ENCODE measurements at places on chromosomes 11 and 22.

DNA sequence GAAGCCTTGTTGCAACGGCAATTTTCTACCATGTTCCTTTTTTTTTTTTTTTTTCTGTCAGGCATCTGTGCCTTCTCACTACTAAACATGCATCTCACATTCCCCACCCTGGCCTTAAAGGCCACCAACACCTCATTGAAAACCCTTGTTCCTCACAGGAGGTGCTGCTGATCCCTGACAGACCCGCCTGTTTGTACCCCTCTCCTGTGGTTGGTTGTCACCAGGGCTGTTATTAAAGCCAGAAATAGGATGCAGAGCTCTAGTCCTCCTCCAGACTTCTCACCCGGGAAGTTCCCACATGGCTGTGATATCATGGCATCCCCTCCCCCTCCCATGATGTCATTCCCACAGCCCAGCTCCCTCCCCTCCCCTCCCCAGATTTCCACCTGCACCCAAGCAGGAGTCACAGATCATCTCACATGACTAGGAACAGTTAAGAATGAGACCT is 302.8 kb upstream of the NCAM1 start:
- no peak for DNase-seq

GRCh38 chr11:13339195-13340153 is 61.9 kb downstream of the BMAL1 start:
- peak; percentile 92 for DNase-seq

DNA sequence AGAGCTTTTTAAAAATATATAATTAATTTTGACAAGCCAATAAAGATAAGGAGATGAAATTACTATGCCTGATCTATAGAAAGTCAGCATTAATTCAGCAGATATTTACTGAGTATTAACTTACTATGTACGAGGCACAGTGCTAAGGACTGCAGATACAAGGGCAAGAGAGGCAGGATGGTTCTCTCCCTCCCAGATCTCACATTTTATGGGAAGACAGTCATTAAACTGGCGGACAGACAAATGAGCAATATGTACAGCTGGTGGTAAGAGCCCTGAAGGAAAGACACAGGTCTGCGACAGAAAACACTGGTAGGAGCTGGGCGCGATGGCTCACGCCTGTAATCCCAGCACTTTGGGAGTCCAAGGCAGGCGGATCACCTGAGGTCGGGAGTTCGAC is 36.8 kb downstream of the MCHR1 start:
- DNase-seq = no peak

GRCh38 chr11:57410287-57410686 is 16.6 kb downstream of the SLC43A3 start:
- DNase-seq = peak; percentile 52

GRCh38 chr11:16618431-16618830 is 120.0 kb upstream of the C11orf58 start:
- DNase-seq = no peak

GRCh38 chr11:75272821-75273301 is 32.3 kb downstream of the TPBGL start:
- DNase-seq = no peak

DNA sequence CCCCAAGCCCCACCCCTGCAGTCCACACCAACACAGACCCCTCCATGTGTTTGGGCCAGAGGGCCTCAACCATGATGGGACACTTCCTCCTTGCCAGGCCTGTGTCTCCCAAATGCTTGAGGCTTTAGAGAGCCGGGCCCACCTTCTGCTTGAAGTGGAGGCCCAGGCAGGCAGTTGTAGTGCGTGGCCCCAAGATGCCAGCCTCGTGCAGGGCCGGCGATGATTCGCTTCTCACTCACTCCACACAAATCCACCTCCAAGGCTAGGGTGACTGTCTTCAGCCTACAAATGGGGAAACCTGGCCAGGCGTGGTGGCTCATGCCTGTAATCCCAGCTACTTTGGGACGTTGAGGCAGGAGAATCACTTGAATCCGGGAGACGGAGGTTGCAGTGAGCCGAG is 5.7 kb downstream of the PRR5 start:
- no peak for DNase-seq

DNA sequence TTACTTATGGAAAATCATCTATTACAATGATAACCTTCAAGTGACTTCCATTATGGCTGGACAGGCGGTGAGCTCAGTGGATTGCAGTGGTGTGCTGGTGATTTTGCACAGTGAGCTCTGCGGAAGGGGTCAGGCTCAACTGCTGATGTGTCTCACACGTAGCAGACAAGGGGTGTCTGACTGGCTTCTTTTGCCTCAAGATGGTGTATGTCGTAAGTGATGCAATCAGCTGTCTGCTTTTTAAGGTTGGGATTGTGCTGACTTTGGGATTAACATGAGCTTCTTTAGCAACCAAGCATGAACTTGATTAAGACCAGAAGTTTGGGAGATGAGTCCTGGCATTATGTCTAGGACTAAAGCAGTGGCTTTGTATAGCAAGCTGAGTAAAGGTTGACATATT is 49.5 kb downstream of the POLD3 start:
- no peak for DNase-seq

GRCh38 chr11:36777311-36777710 is 179.3 kb upstream of the RAG2 start:
- DNase-seq = no peak

GRCh38 chr11:95516175-95516574 is 273.4 kb downstream of the FAM76B start:
- no peak for DNase-seq

DNA sequence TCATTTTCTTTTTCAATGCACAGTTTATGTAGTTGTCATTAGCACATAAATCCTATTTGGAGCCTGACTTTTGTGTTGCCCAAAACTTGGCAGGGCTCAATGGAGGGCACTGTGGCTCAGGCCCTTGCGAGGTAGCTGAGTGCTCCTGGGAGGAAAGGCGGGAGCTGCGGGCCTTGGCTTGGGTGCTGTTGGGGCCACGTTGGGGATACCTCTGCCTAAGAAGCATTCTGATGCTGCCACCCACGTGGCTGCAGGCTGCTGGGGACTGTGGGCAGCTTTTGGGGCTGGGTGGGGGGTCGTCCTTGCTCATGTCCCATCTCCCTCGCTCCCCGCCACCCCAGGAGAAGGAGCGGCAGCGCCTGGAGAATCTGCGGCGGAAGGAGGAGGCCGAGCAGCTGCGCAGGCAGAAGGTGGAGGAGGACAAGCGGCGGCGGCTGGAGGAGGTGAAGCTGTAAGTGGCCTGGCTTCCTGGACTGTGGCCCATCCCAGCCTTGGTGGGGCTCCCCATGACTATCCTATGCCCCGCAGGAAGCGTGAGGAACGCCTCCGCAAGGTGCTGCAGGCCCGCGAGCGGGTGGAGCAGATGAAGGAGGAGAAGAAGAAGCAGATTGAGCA is 20.9 kb downstream of the INCENP start:
- DNase-seq = no peak

DNA sequence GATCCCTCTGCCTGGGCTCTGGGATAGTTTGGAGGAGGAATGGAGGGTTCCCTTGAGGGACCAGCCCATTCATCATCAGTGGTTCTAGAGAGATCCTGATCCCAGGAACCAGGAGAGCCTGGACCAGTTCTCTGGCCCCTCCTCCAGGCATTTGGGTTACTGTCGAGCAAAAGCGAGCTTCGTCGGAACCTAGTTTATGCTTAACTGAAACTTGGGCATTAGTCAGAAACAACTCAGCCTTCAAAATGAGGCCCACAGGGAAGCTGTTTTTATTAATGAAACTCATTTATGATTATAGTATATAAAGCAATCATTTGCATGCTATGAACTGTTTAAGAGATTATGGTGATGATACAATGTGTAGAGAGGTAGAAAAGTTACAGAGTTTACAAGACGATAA is 61.4 kb downstream of the LIF start:
- DNase-seq = no peak

DNA sequence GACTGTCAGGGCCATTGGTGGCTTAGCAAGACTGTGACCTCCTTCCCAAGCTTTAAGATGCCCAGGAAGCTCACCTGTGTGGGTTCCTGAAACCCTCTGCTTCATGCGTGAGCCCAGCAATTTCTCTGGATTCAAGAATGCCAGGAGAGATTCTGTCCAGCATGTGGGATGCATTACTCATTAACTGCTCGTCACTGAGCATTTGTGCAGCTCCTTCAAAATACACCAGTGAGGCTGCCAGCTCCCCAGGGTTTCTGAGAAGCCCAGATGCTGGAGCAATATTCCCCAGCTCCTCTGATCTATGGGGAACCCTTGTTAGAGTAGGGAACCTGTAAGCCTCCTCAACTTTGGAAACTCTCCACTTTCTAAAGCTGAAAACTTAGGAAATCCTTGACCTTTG is 126.5 kb downstream of the CHST1 start:
- DNase-seq = no peak

DNA sequence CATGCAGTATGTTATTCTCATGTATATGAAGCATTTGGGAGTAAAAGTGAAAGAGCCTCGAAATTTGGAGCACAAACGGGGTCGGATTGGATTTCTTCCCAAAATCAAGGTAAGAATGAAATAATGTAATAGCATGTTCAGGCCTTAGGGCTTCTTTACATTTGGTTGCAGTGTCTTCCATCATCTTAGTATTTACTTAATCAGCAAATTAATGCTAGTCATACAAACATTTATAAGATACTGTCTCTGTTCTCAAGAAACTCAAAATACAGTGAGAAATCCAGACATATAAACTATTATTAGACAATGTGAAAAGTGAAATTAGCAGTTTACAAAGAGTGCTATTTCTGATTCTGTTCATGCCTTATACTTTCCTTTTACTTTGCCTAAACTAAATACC is 63.3 kb upstream of the GRIK4 start:
- DNase-seq = no peak

DNA sequence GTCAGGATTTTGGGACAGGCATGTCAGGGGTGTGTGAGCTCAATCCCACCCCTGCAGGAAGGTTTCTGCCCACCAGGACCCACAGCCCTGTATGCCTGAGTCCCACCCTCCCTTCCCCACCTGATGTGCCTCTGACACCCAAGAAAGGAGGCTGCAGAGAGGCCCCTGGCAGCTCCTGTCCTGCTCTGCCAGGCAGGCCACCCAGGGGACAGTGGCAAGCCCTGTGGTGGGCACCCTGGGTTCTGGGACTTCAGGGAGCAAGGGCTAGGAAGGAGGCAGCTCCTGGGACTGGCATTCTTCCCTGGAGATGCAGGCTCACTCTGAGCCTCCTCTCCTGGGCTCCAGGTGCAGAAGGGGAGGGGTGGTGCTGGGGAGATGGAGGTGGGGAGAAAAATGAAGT is 234.5 kb upstream of the B3GAT1 start:
- no peak for DNase-seq

DNA sequence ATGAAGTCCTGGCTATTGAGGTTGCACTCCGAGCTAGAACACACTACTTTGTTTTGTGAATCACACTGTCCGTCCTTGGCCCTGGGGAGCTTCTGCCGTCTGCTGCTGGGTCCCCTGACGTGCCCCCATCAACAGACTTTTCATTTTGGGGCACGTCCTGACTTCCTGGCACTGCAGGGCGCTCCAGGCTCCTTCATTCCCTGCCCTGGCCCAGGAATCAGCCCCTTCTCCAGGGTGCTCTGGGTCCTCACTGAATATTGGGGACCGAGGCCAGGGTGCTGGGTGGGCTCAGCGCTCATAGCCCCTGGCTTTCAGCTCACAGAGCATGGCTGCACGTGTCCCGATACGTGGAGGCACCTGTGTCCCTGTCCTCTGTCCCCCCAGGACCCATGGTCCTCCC is 22.2 kb downstream of the TSPAN4 start:
- DNase-seq = no peak

DNA sequence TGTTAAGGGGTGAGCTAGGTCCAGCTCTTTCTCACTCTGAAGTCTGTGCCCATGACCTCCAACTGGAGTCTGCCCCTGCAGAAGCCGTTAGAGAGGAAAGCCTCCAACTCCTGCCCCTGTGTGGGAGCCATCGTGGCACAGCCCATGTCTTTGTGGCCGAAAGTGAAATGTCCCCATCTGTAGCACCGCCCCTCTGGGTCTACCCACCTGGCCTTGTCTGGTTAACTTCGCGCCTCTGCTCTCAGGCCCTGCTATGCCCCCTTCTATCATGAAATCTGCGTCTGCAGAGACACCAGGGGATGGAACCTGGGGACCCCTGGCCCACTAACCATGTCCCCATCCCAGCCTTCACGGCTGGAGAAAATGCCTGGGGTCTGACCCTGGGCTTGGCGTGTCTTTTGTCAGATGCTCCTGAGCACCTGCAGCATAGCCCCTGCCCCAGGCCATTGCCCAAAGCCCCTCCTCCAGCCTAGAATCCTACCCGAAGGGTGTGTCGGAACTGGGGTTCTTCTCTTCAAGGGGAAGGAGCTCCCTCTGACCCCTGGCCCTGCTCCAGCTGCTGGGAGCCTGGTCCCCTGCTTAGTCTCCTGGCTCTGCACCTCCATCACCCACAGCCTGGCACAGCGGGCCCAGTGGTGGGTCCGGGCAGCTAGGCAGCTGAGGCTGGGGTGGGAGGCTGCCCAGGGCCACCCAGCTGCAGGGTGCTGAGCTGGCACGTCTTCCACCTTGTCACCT is 35.8 kb upstream of the HMOX1 start:
- no peak for DNase-seq

GRCh38 chr11:76415073-76415472 is 29.7 kb upstream of the EMSY start:
- no peak for DNase-seq

DNA sequence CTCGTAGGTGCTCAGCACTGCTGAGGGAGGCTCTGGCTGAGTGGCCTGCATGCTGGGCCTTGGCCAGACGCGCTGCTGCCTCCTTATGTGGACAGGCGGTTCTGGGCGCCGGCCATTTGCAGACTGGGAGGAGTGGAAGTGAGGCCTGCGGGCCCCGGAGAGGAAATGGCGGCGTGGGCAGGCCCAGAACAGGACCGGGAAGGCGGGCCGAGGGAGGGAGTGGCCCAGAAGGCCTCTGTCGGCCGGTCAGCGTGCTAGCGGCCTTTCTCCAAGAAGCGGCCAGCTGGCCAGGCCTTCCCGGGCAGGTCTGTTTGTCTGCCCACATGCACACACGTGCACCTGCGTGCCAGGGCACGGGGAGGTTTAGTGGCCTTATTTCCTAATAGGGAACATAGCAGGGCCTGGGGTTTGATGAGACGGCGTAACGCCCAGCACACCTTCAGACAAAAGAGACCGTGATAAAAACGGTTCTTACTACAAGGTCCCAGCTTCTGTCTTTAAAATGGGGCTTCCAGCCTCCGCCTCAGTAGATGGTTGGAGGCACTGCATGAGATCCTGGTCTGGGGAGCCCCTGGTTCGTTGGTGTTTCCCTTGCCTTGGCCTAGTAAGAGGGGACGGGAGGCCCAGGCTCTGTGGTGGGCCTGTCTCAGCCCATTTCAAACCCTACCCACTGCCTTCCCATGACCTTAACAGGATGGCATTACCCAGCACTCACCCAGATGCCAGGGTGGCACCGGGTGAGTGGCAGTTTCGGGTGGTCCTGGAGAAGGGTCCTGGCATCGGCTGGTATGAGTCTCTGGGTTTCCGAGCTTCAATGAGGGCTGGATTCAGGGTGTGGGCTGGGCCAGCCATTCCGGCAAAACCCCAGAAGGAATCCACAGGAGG is 65.1 kb upstream of the PPARA start:
- DNase-seq = no peak

GRCh38 chr11:47349521-47350095 is 2.9 kb downstream of the MYBPC3 start:
- no peak for DNase-seq

- no peak for DNase-seq
Observed at GRCh38 chr11:63884196-63884932, 32.6 kb downstream of the RCOR2 start.

All from RPMI7951 (cell line).